Epithelial cell of prostate (primary cell): ENCODE measurements at places on chromosomes 3 and 15.

GRCh38 chr15:72377331-72377730, 1.5 kb upstream of the HEXA start:
- DNase-seq = no peak

- DNase-seq = no peak
Measured at GRCh38 chr3:128879991-128880390, 571 bp downstream of the ACAD9 start.

DNA sequence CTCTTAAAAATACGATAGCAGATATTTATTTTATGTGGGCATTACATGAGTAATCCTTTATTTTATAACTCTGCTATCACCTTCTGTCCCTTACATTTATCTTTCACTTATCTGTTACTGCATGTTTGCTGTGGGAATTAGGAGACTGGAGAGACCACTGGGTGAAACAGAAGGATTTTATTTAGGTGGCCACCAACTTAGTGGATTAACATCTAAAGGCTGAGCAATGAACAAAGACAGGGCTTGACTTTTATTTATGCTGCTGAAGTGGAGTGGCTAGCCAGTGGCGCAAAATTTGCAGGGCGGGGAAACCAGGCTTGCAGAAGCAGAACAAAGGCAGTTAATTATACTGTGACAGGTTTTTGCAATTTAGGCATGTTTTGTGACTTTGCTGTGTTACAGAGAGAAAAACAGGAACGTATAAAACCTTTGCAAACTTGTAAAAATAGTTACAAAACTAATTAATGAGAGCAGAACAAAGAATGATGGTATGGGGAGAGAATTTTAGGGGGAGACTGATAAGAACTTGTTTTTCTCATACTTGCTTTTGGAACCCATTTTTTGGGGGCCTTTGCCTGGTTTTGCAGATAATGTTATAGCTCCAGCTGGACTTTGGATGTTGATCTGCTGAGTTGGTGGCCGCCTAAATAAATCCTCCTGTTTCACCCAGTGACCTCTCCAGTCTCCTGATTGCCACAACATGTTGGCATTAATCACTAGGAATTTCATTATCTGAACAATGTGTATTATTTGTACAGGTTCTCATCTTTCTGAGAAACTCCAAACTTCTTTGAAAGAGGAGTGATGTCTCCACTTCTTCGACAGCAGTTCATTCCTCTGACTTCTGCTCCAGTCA, 18.0 kb downstream of the KLHL24 start:
- no peak for DNase-seq

DNA sequence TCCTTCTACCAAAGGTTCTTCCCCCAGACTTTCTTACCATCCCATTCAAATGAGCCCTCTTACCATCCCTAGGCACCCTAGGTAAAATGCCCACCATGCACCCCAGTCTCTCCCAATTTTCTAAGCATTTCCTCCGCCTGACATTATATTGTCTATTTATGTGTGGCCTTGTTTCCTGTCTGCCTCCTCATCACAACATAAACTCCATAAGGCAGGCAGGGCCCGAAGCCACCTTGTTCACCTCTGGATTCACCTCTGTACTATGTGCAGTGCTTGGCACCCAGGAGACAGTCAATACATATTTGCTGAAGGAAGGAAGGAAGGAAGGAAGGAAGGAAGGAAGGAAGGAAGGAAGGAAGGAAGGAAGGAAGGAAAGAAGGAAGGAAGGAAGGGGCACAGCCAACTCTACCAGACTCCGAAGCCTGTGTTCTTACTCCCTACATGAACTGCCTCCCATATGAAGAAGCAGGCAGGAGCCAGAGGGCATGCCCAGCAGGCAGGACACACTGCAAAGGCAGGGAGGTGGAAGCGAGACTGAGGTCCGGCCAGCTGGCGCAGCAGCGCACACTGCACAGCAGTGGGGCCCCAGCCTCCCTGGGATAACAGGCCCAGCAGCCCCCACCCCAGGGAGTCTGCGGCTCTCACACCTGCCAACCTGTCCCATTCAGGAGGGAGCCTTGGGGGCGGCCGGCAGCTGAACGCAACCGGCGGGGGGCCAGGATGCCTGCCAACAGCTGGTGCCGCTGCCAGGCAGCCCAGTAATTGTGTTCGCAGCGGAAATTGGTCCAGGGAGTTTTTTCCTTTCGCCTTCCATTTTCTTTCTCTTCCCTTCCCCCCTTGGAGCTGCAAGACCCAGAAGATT, 106.0 kb upstream of the LINGO1 start:
- DNase-seq = no peak

DNA sequence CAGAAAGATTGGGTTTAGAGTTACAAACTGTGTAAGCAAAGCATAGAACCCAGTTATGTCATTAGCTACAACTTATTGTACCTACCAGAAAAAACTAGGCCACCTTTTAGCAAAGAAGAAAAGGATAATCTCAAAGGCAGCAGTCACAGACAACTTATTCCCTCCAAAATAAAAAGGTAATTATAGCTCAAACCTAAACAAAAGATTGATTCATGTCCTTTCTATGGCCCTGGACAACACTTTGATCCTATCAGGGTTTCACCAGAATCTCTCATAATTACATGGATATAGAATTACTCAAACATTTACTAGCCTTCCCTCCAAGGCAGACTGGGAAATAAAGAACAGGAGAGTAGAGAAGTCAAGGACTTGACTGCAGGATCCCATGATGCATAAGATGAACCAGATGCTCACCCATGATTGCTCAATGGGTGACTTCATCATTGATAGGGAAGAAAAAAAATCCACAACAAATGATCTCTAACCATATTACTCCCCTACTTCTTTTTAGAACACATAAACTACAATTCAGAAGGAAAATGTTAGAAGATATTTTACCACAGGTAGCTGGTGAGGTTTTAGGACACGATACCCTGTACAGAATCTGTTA, 17.4 kb downstream of the DET1 start:
- no peak for DNase-seq

DNA sequence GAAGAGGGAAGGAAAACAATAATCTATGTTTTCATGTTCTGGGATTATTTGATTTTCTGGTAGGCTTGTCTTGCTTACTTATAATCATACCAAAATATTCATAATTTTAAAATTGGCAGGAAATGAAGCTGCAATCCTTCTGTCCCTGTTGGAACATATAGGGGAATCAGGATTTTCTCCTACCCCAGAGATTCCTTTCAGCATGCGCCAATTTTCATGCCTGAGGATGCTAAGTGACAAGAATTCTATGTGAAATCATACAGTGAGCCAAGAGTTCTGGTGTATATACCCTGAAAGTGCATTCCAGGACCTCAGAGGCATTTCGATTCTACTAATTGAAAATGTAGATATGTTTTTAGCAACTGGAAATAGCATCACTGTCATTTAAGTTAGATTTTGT, 9.9 kb upstream of the CADPS start:
- DNase-seq = no peak

- no peak for DNase-seq
Measured at GRCh38 chr15:101406526-101407195, 82.8 kb downstream of the PCSK6 start.

DNA sequence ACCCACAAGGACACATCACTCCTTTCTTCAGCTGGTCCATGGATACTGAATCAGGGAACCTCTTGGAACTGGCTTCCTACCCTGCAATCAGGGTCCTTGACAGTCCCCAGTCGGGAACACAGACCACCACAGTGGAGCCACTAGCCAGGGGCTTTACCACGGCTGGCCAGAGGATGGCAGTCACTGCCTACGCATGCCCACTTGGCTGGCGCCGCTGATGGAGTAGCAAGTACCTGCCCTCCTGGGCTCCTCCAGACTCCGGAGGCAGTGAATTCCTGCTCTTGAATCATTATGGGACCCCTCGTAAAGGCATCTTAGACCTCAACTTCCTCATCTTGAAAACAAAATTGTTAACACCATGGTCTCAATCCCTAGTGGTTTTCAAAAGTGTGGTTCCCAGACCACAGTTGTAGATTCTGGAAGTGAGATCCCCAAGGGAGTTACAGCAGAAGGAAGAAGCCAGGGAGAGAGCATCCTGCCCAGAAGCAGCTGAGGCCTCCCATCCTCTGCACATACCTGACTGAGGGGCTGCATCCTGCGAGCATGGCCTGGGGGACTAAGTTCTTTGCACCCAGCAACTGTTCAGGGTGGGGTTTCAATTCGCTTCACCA, 9.1 kb upstream of the SKIC8 start:
- no peak for DNase-seq

- peak; percentile 57 for DNase-seq
Measured at GRCh38 chr3:63343674-63344073, 65.6 kb downstream of the SYNPR start.

DNA sequence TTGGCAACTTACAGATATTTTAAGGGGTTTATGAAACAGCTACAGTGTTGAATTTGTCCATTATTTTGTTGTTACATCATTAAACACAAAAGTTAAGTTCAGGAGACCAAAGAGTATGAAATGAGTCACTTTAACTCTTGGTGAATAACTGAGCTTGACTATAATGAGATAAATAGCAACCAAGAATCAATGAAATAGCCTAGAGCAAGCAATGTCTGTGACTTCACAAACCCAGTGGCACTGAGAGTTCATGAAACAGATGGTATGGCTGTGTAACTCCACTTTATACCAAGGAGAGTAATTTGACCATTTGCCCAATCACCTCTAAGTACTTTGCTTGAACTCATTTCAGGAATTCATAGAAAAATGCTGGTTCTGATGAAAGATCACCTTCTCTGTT, 169.6 kb upstream of the GADL1 start:
- no peak for DNase-seq

GRCh38 chr3:139934613-139935015, 371 bp upstream of the CLSTN2 start:
- DNase-seq = no peak

DNA sequence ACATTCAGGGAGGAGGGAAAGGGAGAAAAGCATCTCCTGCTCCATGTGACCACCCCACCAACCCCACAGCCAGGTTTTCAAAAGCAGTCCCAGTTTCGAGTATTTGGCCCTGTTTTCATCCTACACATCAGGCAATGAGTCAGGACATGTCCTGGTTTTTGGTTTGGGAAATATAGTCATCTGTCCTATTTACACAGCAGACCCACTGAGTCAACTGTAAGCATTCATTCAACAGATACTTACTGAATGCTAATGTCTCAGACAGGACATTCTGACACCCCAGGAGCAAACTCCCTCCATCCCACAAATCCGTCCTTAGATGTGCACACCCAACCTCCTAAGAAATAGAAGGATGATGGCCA, 32.9 kb downstream of the IGDCC3 start:
- peak; percentile 52 for DNase-seq

DNA sequence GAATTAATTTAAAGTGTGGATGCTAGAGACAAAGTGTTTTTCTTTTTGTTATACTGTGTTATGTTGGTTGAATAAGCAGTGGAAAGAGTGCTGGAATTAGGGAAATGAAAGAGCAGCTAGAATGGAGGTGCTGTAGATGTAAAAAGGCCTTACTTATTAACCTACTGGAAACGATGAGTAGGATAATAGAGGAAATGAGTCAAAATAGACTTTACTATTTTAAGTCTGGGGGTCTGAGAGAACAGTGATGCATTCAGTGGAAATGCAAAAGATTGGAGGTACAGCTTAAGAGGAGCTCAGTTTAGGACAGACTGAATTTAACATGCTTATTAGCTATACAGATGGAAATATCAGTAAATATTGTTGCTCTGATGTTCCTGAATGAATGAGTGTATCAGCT, 674.0 kb downstream of the OTOL1 start:
- DNase-seq = no peak

- no peak for DNase-seq
Measured at GRCh38 chr3:14602006-14602803, 49.4 kb upstream of the CCDC174 start.

GRCh38 chr3:52552089-52552488, 15.7 kb downstream of the UQCC5 start:
- DNase-seq = no peak

DNA sequence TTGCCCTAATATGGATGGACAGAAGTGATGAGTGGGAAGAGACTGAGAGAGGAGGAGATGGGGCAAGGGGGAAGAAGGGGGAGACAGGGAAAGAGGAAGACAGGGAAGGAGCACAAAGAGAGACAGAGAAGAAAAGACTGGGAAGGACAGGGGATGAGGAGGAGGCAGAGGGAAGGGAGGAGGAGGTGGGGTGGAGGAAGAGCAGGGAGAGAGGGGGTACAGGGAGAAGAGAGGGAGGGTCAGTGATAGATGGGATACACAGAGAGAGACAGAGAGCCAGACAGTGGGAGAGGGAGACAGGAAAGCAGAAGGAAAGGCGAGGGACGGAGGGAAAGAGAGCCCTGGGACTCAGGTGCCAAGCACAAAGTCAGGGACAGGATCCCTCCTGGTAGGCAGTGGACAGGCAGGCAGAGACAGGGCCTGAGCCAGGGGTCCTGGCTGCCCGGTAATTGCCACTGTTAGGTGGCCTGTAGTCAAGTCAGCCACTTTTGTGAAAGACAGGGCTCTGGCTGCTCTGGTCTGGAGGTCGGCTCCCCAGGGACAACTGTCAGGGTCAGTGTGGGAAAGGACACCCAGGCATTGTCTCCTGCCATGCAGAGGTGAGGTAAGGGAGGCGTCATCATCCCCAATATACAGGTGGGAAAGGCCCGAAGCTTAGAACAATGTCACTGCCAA, 9.8 kb downstream of the VILL start:
- no peak for DNase-seq

DNA sequence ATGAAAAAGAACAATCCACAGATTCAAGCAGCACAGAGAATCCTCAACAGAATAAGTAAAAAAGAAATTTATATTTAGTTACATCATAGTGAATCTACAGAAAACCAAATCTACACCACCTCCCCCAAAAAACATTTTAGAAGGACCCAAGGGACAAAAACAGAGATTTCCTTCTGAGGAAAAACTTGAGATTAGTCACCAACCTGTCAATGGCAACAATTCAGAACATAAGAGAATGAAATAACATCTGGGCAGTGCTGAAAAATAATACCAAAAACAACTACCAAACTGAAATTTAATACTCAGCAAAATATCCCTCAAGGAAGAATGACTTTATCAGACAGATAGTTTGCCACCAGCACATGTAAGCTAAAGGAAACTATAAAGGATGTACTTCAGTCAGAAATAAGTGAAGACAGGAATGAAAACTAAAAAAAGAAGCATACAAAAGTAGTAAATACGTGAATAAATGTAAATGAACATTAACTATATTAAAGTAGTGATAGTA, 260.7 kb downstream of the ULK4 start:
- DNase-seq = no peak

GRCh38 chr3:86887876-86888275, 103.1 kb downstream of the VGLL3 start:
- no peak for DNase-seq

DNA sequence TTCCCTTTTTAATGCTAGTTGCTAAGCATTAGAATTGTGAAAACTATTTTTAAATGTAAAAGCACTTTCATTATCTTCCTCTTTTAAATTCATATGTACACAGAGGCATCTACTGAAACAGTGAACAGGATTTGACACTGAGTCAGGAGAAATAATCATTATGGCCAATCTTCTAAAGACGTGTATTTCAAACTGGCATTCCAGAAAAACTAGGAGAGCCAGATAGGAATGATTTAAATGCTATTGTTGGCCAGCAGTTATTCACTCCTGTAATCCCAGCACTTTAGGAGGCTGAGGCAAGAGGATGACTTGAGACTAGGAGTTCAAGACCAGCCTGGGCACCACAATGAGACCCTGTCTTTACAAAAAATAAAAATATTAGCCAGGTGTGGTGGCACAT, 67.6 kb upstream of the RAP2B start:
- DNase-seq = no peak

- no peak for DNase-seq
Measured at GRCh38 chr3:6526321-6526720, 334.6 kb upstream of the GRM7 start.
